ENCODE measurements at places on chromosomes 1 and 21. TPM values are rescaled to one million over a fixed set of nuclear protein-coding genes. Genes with fewer than 3 reads are reported as not detected.

- DNase-seq: no peak
Observed at GRCh38 chr1:43410571-43410970, 20.9 kb downstream of the SZT2 start.

GRCh38 chr1:58978096-58978495, 194.2 kb upstream of the JUN start:
- no peak for DNase-seq

DNA sequence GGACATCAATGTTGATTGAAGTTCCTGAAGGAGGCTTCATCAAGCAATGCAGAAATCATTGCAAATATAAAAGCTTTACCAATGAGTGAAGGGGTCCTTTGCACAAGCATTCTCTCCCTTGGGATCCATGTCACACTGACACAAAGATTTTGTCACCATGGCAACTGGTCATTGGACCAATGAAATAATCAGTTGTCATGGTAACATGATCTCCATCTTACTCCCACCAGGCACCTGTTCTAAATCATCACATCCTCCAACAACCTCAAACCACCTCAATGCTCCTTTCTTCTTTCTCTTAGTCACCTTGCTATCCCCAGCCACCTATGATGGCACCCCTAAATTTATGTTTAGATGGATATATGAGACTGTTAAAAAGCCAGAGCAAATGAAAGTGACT, 13.5 kb upstream of the FOXJ3 start:
- no peak for DNase-seq

Gene OBSCN
- total RNA-seq: 5.3 TPM

Gene CHAF1B
- 1.4 TPM for total RNA-seq

Gene NT5C1A
- not detected for total RNA-seq
